ENCODE measurements at places on chromosomes 1 and 21. TPM values are rescaled to one million over a fixed set of nuclear protein-coding genes. Genes with fewer than 3 reads are reported as not detected.

DNA sequence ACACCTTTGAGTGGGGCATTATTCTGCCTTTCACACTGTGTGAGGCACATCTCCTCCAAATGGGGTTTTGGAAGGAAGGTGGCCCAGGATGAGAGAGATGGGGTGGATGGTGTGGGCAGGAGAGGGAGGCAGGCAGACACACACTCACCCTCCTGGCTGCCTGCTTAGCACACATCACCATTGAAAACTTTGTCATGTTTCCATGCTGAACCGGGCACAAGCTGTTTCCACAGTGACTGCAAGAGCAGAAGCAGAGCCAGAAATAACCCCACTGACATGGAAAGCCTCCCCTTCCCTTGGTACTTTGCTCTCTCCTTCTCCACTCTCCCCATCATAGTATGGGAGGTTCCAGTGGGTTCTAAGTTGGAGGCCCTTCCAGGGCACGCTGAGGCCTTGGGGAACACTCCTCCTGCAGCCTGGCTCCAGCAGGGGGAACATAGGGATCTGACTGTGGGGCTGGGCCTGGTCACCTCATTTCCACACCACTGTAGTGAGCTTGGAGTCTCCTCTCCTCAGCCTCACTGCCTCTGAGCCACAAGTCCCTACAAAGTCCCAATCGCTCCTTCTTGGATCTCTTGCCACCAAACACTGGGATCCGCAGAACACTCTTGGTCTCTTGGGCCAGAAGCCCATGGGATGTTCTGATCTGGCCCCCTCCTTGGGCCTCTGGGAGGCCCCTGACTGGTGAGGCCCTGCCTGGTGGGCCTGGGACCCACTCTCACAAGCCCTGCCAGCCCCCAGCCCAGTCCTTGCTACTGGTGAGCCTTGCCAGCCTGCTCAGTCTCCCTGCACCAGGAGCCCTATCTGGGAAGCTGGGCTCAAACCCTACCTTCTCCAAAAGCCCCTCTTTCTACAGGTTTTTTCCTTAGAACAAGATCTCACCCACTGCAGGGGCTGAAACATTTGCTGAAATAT lies 163.0 kb upstream of the EDN2 start:
- DNase-seq, result no peak

GRCh38 chr1:15196807-15197530 lies 43.4 kb downstream of the TMEM51 start:
- DNase-seq, result no peak

GRCh38 chr21:38489729-38490128 lies 8.5 kb downstream of the ERG start:
- DNase-seq, result no peak

DNA sequence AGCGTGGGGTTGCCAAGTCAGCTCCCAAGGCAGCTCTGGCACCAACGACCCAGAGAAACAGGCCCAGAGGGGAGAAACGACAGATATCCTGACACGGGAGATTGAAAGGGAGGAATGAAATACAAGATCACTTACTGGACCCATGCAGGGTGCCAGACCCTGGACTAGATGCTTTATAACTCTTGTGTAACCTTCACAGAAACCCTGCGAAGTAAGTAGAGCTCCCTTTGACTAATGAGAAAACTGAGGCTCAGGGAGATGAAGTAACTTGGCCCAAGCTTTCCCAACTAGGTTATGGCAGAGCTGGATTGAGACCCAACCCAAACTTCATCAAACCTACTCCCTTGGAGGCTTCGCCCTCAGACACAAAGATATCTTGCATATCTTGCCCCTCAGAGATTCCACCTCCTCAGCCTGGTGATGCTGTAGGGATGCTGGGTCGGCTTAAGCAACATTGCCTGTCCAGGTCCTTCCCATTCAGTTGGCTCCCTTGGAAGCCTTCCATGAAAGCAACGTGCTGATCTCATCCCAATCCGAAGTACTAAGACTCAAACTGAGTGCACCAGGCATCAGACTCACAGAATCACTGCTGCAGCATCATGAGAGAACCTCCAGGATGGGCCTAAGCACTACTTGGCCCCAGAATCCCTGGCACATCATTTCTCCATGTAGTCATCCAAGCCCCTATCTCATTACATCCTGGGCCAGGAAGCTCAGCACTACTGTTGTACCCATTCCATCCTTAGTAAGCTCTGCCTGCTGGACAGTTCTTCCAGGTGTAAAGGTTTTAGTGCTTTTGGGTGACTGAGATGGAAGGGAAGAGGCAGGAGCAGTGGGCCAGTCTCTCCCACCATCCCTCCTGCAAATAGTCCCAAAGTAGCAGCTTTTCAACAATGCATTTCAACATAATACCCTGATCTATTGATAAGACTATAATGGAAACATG lies 1.1 kb upstream of the IGSF9 start:
- DNase-seq, result no peak

- DNase-seq, result no peak
Measured at GRCh38 chr1:51734896-51735745, 118.2 kb downstream of the OSBPL9 start.

- DNase-seq, result no peak
Measured at GRCh38 chr1:83637009-83637408, 361.9 kb downstream of the TTLL7 start.

DNA sequence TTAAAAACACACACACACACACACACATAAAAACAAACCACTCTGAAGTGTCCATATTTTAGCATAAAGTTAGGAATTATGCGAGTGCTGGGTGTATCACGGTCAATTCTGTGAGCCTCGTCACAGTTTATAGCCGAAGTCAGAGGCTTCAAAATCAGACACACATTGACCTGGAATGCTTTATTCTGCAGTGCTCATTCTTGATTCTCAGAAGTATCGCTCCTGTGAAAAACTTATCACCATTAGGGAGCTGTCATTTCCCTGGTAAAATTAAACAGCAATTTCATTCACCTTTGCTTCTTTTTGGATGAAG lies 8.7 kb upstream of the IRF2BP2 start:
- no peak for DNase-seq

GRCh38 chr1:32801096-32801715 lies 16.0 kb downstream of the YARS1 start:
- DNase-seq, result no peak

DNA sequence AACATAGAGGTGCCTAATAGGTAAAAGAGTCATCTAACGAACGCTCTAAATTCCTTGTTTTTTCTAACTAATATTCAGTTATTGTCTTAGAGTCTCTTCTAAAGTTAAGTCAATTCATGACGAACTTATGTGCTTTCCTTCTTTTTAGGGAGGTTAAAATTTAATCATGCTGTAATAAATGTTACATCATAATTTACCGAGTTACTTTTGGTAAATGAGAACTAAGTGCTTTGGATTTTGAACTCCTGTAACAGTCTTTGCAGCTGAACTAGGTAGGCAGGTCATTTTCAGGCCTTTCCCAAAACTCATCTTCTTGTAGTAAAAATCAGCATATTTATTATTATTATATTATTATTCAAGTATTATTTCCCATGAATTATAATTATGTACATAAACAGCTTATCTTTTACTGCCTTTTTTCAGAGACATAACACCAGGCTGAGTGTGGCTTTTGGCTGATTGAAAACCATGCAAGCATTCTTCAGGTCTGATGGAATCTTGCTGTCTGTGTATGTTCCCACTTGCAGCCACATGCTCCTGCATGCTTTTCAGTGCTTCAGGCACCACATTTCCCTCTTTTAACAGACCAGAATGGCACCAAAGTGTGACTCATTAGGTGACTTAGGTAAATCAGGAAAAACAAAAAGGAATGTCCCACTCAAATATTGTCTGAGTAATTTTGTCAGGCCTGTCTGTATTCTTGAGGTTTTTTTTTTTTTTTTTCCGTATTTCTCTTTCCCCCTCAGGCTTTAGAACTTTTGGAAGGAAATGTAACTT lies 81.0 kb upstream of the CD55 start:
- DNase-seq, result no peak

DNA sequence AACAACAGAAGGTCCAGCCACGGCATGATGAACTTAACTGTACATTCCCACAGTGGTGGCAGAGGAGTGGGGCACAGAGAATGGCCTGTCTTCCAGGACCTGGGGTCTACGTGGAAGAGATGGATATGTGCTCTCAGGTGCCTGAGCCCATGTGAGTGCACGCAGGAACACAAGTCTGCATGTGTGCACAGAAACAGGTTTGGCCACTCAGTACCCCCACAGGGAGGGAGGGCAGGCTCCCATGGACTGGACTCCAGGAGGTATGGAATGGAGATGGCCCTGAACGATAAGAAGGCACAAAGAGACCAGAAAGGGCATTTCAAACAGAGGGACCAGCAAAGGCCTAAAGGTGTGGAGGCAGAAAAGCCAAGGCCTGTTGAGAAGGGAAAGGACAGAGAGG lies 10.8 kb downstream of the COL9A2 start:
- DNase-seq, result no peak

DNA sequence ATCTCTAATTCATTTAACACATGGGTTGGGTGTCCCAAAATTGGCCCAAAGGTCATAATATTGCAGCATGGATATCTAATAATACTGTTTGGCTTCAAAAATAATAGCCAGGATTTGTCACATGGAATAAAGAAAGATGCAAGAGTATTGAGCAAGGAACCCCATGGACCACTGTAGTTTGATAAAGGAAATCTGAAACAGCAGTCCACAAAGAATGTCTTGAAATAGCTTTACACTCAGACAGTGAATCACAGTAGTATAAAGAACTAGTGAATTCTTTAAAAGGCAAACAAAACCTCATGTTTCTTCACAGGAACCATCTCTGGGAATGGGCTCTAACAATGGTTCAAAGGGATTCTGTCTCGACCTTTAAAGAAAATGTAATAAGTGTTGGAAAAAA lies 576.1 kb upstream of the ZRANB2 start:
- DNase-seq, result no peak

- DNase-seq, result no peak
Measured at GRCh38 chr1:169119405-169119804, 12.9 kb downstream of the ATP1B1 start.

DNA sequence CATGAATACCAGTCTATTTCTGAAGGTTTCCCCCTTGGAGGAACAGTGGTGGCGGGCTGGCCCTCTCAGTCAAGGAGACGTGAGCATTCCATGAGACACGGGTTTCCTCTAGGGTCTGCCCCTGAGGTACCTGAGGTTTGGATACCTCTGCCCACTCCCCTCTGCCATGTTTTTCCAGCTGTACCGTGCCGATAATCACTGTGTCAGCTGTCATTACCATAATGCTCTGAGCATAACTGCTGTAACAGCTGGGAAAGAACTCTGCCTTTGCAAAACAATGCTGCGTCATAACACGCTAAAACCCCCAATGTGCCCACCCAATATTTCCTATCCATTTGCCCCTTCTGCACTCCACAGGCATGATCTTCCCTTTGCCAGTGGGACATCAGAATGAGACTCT lies 425.1 kb downstream of the KIF26B start:
- no peak for DNase-seq

DNA sequence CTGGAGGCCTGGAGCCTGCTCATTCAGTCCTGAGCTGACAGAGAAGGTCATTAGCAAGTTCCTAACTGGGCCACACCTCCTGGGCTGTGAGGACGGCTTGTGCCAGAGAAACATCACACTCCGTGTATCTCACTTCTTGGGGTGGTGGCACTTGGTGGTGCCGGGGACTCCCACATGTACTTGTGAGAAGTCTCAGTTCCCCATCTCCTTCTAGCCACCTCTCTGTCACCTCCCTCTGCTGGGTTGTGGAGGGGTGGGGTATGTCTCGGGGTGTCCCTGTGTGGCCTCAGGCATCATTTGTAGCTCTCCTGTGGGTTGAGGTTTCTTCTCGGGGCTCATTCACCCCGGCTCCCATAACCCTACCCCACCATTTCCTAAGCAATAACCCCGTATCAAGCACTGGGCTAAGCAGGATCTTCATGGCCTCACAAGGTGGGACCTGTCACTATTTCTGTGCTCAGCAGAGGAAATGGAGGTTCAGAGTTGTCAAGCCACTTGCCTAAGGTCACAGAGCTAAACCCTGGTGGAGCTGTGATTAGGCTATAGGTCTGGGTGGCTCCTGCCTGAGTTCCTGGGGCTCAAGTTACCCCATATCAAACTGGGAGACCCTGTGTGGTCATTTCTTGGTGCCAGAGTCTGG lies 62.5 kb downstream of the UBIAD1 start:
- no peak for DNase-seq

DNA sequence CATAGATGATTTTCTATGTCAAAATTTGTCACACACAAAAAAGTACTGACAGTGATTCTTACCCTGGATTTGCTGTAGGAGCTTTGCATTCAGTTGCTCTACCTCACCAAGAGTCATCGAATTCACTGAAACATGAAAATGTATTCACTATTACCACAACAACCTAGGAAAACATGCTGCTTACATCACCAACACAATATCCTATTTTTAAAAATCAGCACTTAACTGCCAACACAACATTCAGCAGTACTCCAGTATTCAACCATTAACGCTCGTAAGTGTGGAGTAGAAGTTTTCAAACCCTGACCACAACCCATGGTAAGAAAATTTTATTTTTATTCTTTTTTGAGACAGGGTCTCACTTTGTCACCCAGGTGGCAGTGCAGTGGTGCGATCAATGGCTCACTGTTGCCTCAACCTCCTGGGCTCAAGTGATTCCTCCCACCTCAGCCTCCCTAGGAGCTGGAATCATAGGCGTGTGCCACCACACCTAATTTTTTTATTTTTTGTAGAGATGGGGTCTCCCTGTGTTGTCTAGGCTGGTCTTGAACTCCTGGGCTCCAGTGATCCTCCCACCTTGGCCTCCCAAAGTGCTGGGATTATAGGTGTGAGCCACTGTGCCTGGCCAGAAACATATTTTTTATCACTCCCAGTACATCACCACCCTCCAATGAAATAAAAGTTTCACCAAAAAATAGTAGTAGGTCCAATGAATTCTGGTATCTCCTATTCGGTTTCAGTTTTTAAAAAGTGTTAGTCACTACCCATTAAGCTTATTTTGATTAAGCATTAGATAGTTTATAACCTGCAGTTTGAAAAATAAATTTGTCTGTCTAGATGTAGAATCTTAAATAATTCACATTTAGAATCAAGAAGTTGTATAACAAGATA lies 23.8 kb downstream of the C21orf91 start:
- DNase-seq, result no peak

GRCh38 chr1:85027242-85027983 lies 20.9 kb downstream of the MCOLN3 start:
- DNase-seq, result no peak

Gene NUP210L
- 0.06 TPM for total RNA-seq

Gene FALEC
- not detected for total RNA-seq

Gene TMEM200B
- total RNA-seq, result 8.6 TPM

Gene NUF2
- 1.2 TPM for total RNA-seq

Gene HES2
- 1.3 TPM for total RNA-seq

Gene CD101
- total RNA-seq, result 1.3 TPM

Gene SV2A
- 4.5 TPM for total RNA-seq

Gene SLC9A1
- total RNA-seq, result 29.8 TPM

Gene TNN
- not detected for total RNA-seq

Gene SH2D2A
- 4.3 TPM for total RNA-seq
